ENCODE measurements at places on chromosomes 12 and 14. TPM values are rescaled to one million over a fixed set of nuclear protein-coding genes. Genes with fewer than 3 reads are reported as not detected.

GRCh38 chr14:97977651-97978261 is 1180.6 kb downstream of the VRK1 start:
- peak; percentile 76 for DNase-seq

DNA sequence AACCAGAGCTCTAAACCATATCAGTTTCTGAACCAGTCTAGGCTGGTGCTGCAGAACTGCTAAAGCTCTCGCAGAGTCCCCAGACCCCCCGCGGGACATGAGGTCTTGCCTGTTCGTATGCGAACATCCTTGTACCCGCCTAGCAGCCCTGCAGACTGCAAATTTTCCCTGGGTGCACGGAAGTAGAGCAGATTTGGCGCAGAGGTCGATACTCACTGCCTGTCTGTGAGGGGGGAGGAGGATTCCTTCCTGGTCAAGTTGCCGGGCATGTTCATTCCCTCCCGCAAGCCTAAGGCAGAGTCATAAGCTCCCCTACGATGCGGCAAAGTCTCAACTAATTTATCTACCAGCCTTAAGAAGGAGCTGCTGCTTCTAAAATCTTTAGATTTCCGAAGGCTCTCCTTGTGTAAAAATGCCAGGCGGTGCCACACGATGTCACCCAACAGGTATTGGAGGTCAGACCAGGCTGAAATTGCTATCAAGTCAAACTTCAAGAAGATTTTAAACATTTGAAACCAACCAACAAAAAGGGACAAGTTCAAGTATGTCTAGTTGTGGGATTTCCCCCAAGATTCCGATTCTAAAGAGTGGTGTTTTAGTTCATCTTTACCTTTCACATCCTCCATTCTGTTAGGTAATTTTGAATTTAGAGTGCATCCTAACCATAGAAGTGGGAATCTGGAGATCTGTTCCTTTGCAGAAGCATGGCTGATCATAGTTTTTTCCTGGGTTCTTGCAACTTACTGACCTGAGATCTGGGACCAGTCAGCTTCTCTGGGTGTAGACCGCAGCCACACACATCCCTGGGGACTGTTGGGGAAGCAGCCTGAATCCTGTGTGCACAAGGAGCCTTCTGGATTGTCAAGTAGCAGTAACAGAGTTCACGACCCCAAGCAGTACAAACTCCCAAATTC is 1.6 kb upstream of the PAX9 start:
- no peak for DNase-seq

DNA sequence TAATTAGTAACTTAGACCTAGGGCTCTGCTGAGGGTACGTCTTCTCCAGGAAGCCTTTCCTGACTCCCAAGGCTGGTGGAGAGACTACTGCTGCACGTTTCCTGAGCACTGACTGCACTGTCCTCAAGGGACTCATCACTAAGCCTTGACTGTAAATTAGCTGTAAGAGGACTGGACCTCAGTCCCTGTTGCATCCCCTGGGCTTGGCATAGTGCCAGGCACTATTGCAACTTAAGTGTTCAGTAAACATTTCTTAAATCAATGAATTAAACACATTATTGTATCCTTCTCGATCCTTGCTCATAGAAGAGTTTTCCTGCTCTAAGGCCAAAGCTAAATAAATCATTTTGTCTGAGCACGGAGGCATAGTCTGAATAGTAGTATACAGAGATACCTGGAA is 31.9 kb upstream of the IFNG-AS1 start:
- no peak for DNase-seq

- no peak for DNase-seq
Observed at GRCh38 chr12:47717046-47717442, 8.2 kb downstream of the ENDOU start.

Gene TAS2R20
- 3.7 TPM for total RNA-seq

Gene PRB2
- total RNA-seq: not detected

Gene LAG3
- total RNA-seq: 71.3 TPM

Gene FOXG1
- total RNA-seq: not detected

All from activated naive CD4-positive, alpha-beta T cell treated with anti-CD3 and anti-CD28 coated beads, Interleukin-2, amount 50 U/mL, for 72 hours (primary cell).